ENCODE measurements at places on chromosomes 7 and 10.

- DNase-seq = no peak
Measured at GRCh38 chr7:64878684-64879083, 24.4 kb upstream of the ZNF273 start.

- peak; percentile 78 for DNase-seq
Measured at GRCh38 chr10:69800109-69800508, 1.6 kb upstream of the COL13A1 start.

DNA sequence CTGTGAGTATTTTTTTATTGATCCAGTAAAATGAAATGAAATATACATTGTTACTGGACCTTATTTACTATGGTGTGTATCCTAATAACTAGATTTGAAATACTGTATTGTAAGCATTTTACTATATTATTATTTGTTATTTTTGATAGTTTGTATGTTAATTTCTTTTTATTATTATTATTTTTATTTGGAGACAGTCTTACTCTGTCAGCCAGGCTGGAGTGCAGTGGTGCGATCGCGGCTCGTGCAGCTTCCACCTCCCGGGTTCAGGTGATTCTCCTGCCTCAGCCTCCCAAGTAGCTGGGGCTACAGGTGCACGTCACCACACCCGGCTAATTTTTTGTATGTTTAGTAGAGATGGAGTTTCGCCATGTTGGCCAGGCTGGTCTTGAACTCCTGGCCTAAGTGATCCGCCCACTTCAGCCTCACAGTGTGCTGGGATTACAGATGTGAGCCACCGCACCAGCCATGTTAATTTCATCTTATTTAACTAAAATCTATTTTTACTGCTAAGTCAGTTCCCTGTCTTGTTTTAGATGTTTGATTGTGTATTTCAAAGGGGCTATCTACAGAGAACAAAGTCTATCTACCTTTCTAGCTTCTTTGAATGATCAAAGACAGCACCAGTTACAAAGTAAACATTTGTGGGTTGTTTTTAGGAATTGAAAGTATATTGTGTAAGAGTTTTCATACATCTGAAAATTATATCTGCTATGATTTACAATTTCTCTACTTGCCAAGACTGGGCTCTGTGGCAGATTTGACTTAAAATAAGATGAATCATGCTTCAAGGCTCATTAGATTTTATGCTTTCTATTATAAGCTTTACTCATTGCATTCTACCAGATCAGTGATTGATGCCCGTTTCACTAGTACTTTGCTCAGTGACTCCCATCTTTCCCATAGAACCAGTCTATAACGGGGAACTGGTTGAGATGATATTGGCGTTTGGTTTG is 41.6 kb downstream of the CDC123 start:
- DNase-seq = no peak

- no peak for DNase-seq
Measured at GRCh38 chr10:9075420-9075819, 1020.9 kb downstream of the GATA3 start.

- DNase-seq = no peak
Measured at GRCh38 chr7:154873500-154874121, 129.3 kb downstream of the PAXIP1 start.

DNA sequence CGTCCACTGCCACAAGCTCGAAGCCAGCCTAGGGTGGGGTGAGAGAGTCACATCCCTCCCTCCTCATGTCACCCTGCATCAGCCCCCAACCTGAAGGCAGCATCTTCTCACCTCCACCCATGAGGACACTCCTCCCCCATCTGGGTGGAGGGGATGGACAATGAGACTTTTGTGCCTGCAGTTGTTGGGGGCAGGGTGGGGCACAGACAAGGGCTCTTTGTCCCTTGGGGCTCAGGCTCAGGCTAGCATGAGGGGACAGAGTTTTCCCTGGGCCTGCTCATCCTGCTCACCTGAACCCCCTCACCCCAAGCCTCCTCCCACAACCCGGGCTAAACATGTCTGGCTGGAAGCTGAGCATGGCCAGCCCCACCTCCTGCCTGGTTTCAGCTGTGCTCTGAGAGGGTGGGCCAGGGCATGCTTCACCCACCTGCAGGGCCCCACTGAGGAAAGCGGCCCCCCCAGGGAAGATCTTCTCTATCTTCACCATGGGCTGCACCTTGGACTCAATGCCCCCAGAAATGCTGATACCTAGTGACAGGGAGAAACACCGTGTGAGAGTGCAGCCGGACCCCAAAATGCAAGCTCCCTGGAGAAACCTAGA is 9.3 kb downstream of the LZTS2 start:
- DNase-seq = no peak

DNA sequence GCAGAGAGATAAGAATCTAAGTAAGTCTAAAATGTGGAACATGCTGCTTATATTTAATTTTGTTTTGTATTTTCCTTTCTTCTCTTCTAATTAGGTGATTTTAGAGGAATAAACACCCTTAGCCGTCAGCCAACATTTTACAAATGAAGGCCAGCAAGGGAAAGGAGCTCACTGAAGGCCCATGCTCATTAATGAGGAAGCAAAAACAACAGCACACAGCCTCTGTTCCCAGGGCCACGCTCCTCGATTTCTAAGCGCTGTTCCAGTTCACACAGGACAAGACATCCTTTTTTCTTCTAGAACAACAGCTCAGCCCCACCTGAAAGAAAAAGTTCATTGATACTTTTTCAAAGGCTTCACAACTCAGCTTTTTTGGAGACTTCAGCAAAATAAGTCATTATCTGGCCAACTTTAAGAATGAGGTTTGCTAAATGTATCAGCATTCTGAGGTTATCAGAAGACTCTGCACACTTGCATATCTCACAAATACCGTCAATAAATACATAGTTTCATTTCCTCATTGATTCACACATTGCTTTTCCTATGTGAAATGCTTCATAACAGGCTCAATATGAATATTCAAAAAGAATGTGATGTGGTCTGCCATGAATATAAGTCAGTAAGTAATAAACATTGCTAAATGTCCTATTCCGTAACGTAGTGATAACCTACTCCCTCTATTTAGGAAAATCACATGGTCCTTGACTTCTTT is 34.8 kb upstream of the SFMBT2 start:
- no peak for DNase-seq

- DNase-seq = no peak
Measured at GRCh38 chr10:88994019-88994418, 3.4 kb downstream of the FAS start.

DNA sequence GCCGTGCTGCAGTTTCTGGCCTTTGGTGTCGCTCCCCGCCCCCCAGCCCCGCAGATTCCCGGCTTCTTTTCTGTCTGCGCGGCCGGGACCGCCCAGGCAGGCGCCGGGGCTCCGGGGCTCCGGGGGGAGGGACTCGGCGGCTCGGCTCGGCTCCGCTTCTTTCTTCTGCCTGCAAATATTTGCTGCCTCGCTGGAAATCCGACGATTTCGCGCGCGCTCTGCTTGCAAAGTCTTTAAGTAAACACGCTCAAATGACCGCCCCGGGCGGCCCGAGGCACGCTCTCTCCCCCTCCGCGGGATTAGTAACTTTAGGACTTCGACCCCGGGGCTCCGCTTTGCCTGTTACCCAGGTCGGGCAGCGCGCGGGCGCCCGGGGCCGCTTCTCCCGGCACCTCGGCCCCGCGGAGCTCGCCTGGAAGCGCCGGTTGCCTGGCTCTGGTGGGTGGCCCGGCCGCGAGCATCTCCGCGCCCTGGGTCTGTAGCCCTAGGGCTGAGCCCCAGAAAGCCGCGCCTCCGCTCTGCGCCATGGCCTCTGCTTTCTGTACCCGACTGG is 3.9 kb upstream of the GATA3 start:
- DNase-seq = no peak

- DNase-seq = no peak
Measured at GRCh38 chr7:25391295-25391861, 163.1 kb upstream of the NPVF start.

DNA sequence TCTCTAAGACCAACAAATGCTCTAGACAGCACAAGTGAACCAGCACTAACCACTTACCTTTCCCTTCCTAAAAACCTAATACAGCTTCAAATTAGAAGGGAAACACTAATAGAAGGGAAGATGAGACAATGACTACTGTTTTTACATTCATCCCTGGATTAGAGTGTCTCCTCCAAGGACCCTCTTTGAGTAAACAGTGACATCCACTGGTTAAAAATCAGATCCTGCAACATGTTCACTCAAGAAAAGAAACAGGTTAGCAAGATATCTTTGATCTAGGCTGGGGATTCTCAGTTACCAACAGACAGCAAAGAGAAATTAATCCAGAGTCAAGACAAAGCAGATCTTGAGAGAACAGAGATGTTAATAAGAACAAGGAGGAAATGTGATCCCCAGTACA is 177.7 kb upstream of the GHITM start:
- DNase-seq = no peak

DNA sequence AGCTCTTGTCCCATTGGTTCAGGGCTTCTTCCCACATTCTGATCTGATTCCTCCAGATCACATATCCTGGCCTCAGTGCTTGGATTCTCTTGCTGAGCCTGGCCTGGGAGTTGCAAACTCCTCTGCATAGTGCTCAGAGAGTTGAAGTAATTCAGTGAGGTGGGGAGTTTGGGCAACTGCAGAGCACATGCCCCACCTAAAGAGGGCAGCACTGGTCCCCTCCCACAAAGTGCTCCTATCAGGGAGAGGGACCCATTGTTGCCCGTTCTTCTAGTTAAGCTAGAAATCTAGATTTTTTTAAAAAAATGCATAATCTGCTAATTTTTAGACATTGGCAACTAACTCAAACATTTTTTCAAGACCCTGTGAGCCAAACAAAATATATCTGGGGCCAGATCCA is 45.1 kb downstream of the CHN2 start:
- peak; percentile 35 for DNase-seq

DNA sequence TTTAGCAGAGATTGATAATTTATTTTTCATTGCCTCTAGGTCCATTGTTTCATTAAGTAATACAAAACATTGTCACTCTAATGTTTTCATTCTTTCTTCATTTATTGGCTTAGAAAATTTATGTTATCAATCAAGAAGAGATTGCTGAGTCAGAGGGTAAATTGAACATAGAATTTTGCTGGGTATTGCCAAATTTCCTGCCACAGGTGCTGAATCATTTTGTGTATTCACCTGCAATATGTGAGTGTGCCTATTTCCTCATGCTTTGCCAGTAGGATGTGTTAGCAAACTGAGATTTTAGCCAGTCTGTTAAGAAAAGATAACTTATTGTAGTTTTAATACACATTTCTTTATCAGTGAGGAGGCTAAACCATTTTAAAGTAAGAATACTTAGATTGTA is 38.0 kb downstream of the MARCHF5 start:
- no peak for DNase-seq

GRCh38 chr10:35428521-35428920 is 92.2 kb downstream of the CCNY start:
- DNase-seq = no peak

- DNase-seq = no peak
Measured at GRCh38 chr10:35074266-35074665, 15.9 kb downstream of the CUL2 start.

DNA sequence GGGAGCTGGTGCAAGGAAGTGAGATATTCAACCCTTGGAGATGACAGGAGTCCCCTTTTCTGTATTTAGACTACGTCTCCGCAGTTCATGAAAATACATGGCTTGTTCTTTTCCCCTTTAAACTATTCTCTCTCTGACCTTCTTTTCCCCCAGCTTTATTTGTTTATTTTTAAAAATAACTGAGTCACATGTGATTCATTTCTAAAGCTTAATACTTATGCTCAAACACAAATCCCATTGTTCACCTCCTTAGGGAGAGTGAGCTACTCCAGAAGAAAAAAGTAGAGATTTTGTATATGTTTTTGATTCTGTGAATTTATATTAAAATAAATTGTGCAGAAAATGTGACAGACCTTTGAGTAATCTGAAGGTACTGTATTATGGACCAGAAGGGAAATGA is 35.9 kb upstream of the FZD1 start:
- no peak for DNase-seq

DNA sequence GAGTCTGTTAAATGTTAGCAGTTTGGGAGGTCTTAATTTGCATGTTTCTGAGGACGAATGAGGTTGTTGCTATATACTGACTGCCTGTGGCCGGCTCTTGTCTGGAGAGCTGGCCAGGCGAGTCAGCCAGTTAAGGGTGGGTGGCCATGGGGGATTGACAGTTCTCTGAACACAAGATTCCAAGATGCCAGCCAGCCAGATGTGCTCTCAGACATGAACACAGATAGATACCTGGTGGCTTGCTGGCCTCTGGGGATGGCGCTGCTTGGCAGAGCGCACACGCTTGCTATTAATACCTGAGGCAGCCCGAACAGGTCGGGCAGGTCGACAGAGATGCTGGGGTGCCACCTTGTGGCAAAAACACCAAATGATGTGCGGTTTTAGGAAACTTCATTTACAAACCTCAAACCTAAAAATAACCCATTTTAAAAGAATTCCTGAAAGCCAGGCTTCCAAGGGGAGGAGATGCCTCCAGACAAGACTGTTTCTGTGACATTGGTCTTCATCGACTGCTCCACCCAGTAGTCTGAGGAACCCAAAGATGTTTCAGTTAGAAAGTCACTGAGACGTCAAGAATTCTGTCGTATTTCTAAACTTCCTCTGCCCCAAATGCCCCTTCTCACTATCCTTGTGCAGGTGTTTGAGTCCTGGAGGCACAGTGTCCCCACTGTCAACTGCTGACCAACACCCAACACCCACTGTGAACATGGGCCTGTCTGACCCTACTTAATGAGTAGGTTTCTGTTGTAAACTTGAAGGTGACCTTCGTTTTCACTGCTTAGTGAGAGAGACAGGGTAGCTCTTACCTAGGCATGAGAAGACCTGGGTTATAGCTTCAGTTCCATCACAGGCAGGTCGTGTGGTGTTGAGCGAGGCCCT is 123.4 kb downstream of the NT5C2 start:
- DNase-seq = peak; percentile 77

DNA sequence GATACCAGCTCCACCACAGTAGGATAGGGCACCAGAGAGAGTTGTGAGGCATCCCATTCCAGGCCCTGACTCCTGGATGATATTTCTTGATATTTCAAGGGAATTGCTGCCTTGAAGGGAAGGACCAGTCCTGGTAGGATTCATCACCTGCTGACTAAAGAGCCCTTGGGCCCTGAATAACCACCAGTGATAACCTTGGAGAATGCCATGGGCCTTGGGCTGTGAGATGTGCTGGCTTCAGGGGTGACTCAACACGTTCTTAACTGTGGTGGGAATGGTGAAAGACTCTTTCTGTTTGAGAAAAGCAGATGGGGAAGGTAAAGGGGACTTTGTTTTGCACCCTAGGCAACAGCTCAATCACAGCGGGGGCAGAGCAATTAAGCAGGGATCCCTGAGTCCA is 21.4 kb upstream of the ASZ1 start:
- DNase-seq = no peak

- peak; percentile 53 for DNase-seq
Measured at GRCh38 chr10:110162741-110163145, 44.7 kb upstream of the MXI1 start.

DNA sequence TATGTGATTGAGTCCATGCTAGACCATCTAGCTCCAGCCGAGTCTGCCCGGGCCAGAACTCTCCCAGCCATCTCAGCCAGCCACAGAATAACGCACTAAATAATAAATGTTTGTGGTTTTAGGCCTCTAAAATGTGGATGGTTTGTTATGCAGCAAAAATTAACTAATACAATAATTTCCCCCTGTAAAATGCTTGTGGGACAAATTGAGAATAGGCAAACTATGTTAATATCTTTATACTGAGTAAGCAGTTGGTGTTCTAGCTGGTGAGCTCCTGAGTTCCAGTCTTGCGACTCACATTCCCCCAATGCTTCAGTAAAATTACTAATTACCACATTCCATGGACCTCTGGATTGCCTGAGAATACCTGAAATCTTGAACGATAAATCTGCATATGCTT is 316.8 kb upstream of the NFE2L3 start:
- DNase-seq = no peak

GRCh38 chr10:96642973-96643372 is 56.2 kb upstream of the TM9SF3 start:
- DNase-seq = peak; percentile 40
